ENCODE measurements at places on chromosomes 5 and 9.

DNA sequence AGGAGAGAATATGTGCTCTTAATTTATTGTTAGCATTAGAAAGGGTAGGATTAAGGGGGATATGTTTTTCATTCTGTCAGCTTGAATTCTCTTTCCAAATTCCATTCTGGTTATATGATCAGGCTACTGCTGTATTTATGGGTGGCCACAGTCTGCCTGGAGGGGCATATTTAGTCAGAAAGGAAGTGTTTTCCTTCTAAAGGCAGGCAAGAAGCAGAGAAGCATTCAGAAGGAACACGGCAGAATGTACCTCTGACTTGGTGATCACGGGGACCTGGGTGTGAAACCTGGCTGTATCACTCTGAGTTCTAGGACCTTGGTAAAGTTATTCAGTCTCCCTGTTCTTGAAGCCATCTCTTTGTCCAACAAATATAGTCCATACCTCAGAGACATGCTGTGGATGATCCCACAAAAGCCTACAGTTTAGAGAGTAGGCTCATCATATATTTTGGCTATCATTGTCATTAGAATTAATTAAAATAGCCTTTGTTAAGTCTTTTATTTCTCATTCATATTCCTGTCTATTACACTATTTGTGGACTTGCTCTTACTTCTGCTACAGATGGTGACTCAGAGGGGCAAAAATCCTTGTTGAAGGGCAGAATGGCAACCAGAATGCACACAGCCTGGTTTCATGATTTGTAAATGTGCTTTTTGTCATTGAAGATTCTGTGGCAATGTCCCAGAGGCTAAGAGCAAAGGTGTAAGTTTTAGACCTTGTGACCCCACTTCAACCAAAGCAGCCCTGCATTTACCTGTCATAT, 2.7 kb downstream of the TNC start:
- DNase-seq, result no peak

DNA sequence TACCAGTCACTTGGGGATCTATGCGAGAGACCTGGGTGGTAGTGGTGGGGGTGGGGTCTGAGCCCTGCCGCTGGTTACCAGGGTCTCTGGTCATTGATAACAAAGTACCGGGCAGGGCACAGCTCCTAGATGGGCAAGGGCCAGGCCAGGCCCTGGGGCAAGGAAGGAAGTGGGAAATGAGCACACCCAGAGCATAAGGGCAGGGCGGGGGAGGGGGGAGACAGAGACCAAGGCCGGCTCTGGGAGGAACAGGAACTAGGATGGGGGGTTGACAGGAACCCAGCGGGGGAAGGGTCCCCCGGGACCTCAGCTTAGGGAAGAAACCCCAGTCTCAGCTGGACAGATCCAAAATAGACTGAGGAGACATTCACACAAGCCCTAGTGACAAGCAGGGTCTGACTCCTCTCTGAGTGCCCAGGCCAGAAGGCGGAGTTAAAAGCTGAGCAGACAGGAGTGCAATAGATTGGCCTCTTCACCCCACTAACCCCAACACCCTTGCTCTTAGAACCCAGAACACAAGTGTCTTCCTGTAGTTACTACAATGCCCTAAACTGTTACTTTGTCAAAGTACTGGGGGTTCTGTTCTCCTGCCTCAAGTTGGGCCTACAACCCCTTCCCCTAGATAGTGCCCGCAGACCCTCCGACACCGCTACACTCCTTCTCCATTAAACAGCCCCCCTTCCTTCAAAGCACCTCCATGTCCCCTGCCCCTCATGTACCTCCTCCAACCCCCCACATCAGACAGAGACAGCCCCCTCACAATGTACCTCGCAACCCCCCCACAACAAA, 628 bp downstream of the ATOSB start:
- no peak for DNase-seq

DNA sequence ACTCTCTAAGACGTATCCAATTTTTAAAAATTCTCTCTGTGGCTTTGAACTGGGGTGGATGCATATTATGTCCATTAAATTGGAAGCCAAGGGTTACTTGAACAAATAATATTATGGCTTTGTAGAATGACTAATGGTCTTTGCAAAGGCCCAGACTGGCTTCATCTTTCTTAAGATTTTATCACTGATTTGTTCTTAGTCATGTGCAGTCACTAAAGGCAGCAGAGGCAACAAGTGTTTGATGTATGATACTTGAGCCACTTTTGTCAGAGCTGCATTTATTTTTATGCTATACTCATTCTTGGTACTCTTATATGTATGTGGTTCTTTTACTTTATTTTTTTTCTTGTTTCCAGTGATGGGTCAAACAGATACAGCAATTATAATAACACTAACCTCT, 152.2 kb downstream of the NR2F1-AS1 start:
- no peak for DNase-seq

- no peak for DNase-seq
Observed at GRCh38 chr9:133333566-133333965, 2.4 kb downstream of the SURF6 start.

- no peak for DNase-seq
Observed at GRCh38 chr5:154444556-154445421, 1.0 kb upstream of the SAP30L start.

- DNase-seq, result no peak
Observed at GRCh38 chr9:6811436-6811835, 53.7 kb downstream of the KDM4C start.

DNA sequence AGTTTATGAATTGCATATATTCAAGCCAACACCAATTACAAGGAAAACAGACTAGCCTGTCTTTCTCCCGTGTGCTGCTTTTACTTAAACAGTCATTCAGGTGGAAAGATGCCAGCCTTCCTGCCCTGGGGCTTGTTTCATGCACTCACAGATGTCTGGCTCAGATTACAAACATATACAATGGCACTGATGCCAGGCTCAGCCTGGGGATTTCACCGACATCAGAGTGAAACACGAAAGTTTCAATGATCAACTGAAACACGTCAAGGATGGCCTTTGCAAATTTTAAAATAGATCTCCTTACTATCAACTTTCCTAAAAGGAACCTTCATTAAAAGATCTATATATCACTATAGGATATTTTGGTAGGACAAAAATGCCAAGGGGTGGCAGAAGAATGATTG, 1576.5 kb downstream of the EFNA5 start:
- DNase-seq, result no peak

DNA sequence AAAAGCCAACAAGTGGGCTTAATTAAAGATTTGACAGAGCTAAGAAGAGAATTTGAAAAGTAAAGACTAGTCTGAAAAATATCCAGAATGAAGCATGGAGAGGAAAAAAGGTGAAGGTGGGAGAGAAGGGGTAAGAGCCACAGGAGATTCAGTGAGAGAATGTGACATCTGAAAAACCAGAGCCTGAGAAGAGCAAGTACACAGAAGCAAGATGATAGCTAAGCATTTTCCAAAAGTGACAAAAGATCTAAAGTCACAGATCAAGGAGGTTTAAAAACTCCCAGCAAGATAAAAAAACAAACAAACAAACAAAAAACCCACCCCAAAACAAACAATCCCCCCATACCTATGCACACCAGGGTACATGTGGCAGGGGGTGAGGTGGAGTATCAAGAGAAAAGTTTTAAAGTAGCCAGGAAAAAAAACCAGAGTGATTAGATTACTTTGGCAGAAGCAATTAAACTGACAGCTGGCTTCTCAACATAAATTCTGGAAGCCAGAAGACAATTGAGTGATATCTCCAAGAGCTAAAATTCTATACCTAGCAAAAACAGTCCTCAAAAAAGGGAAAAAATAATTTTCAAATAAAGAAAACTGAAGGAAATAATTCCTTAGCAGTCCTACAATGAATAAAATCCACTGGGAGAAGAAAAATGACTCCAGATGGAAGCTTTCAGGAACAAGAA, 111.4 kb downstream of the RAPGEF6 start:
- no peak for DNase-seq

GRCh38 chr5:139389701-139390638, at the start of gene MZB1:
Gene MZB1, minus strand, starts transcription at chr5:139389913. Its CDS starts 57 bp downstream, at chr5:139389856.
- DNase-seq, result no peak

GRCh38 chr5:95899829-95900228, 61.8 kb downstream of the ELL2 start:
- DNase-seq, result no peak

GRCh38 chr5:180162304-180162661, 46.7 kb downstream of the RASGEF1C start:
- no peak for DNase-seq

GRCh38 chr9:137969685-137970084, 92.1 kb downstream of the CACNA1B start:
- DNase-seq, result no peak

GRCh38 chr9:90162819-90163218, 479.8 kb downstream of the DIRAS2 start:
- DNase-seq, result no peak

- no peak for DNase-seq
Observed at GRCh38 chr5:112647428-112647827, 90.3 kb upstream of the APC start.

- no peak for DNase-seq
Observed at GRCh38 chr5:2686321-2687124, 65.0 kb downstream of the IRX2 start.

DNA sequence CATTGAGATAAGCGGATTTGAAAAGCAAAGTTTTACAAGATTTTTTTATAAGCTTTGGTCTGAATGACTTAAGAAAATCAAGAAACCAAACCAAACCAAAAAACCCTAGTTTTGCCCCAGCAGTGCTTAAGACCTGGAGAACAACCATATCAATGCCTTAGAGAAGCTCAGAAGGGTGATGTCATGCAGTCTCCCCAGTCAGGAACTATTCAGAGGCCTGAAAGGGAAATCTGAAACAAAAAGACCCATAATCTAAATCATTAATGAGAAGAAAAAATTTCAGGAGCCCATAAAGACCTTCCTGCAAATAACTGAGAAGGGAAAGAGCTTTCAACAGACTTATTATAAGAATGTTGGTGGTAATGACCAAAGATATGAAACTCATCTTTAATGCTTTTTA, 280.1 kb downstream of the MARCHF11 start:
- DNase-seq, result no peak

Data from activated CD4-positive, CD25-positive, alpha-beta regulatory T cell treated with anti-CD3 and anti-CD28 coated beads, Interleukin-2, amount 50 U/mL, for 16 hours (primary cell).